ENCODE measurements at places on chromosomes 1 and 21. TPM values are rescaled to one million over a fixed set of nuclear protein-coding genes. Genes with fewer than 3 reads are reported as not detected.

- DNase-seq: no peak
These were observed 452.9 kb upstream of the PRMT6 start for GRCh38 chr1:106603616-106604015.

DNA sequence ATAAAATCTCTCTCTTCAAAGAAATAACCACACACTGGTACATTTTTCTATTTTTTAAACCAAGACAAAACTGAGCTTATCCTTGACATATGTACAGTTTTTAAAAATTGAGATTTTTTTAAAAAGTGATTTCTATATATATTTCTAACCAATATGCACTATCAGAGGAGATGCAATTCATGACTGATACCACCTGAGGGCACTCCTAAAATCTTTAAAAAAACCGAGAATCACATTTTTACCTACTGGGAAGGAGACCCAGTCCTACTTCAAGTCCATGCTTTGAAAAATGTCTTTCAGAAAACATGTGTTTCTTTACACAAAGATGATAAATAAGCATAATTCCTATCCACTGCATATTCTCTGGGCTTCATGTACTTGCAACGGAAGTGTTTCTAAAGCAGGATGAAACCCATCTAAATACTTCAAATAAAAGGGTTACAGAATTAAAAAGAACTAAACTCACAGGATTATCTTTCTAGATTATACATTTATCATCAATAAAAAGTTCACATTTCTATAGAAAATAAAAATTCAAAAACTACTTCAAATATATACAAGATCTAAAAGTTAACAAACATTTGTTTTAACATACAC, 98.6 kb downstream of the ENAH start:
- DNase-seq: no peak

- no peak for DNase-seq
These were observed 45.3 kb downstream of the KCTD3 start for GRCh38 chr1:215612391-215612790.

- no peak for DNase-seq
These were observed 36.4 kb upstream of the HSD17B7 start for GRCh38 chr1:162753998-162754585.

DNA sequence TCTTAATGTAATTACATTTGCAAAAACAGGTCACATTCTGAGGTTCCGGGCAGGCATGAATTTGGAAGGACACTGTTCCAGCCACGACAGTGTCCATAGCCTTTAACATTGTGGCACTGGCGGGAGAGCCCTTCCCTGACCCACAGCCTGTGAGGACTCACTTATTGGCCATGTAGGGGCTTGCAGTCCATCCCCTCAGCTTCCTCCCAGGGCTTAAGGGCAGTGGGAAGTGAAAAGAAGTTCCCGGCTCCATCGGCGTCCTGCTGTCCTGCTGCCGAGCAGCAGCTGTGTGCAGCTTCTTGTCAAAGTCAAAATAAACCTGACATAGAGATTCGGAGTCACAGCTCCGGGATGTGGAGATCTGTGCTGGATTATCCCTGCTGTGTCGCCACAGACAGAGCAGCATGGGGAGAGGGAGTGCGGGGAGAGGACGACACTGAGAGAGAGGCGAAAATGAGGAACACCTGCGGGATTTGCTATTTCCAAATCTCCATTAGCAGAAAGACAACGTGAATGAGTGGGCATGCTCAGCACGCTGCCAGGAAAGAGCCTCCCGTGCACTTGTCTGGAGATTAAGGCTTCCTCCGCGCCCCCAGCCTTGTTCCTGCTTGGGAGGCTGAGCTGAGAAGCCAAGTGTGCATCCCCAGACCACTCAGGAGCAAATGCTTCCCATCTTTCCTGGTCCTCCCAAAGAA, 260.3 kb downstream of the ASTN1 start:
- DNase-seq: no peak

- no peak for DNase-seq
These were observed 143.0 kb downstream of the ELAVL4 start for GRCh38 chr1:50251702-50252101.

GRCh38 chr1:203199816-203200571, 13.5 kb upstream of the CHI3L1 start:
- peak; percentile 58 for DNase-seq

- no peak for DNase-seq
These were observed 96.4 kb downstream of the CAMK2N1 start for GRCh38 chr1:20389571-20389970.

DNA sequence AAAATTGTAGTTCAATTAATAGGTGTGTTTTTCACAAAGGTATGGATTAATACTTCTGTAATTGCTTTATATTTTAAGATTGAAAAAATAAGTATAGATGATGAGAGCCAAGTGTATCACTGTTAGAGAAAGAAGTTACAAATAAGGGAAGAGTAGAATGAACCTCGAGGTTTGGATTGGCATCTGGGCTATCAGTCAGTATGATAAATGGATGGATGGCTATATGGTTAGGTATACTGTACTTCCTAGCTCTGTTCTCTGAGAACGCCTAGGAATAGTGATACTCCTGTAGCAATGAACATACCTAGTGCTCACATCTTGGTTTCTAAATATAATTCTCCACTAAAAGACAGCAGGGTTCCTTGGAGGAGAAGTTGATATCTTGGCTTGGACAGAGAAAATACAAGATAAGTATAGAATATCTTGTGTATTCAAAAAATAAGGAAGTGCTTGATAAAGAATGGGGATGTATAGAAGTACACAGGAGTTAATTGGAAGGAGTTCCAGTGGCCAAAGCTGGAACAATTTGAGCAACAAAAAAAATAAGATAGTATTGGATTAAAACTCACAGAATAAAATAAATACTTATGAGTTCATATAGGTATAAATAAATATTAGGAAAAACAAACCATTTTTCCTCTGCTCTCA, 12.4 kb downstream of the IPO9 start:
- DNase-seq: no peak

GRCh38 chr1:201072922-201073321, 39.3 kb downstream of the CACNA1S start:
- no peak for DNase-seq

- DNase-seq: no peak
These were observed 28.3 kb downstream of the HS2ST1 start for GRCh38 chr1:86942743-86943142.

DNA sequence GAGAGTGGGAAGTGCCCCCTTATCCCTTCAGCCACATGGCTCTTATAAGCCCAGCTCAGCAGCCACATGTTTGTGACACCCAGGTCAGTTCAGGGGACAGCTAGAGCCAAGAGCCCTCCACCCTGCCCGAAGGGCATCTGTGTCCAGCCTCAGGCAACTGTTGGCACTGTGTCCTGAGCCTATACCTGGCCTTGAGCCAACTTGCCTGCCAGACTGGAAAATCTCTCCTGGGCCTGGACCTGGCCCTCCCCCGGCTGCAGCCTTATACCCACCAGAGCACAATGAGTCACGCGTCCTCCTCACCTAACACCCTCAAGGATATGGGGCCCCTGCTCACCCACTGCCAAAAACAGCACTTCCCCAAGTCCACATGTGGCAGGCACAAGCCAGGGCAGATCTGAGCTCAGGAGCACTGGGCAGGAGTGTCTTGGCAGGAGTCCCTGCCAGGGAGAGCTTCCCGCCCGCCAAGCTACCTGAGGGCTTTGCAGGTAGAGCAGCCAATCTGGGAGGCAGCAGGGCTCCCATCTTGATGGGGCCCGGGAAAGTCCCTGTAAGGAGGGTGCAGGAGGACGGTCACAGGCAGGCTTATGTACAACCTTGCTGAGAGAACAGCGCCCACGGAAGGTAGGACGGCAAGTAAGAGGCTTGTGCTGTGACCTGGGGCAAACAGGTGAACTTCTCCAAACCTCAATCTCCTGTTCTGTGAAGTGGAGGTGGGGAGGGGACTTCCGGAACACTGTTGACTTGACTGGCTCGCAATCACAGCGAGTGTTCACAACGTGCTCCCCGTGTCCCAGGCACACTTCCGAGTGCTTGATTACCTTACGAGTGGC, 19.8 kb upstream of the HSPG2 start:
- no peak for DNase-seq

- no peak for DNase-seq
These were observed 153.2 kb downstream of the TGFB2 start for GRCh38 chr1:218498056-218498938.

- DNase-seq: no peak
These were observed 55.8 kb downstream of the VWA5B1 start for GRCh38 chr1:20346433-20346832.

GRCh38 chr1:64675718-64676345, 69.0 kb upstream of the RAVER2 start:
- no peak for DNase-seq

GRCh38 chr1:93446837-93447451, 974 bp upstream of the FNBP1L start:
- DNase-seq: no peak

GRCh38 chr1:37502104-37502503, 12.5 kb downstream of the MEAF6 start:
- no peak for DNase-seq

DNA sequence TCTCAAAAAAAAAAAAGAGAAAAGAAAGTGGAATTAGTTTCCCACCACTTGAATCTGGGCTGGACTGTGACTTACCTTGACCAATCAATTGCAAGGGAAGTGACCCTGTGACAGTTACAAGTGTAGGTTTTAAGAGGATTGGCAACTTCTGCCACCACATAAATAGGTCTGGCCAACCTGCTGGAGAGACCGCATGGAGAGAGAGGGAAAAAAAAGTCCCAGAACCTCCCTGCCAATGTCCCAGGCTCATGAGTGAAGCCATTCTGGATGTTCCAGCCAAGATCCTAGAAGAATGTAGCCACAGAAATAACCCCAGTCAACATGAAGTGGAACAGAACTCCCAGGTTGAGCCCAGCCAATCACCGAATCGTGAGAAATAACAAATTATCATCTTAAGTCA, 11.8 kb upstream of the ZMYM6 start:
- no peak for DNase-seq

GRCh38 chr1:64393790-64394189, 76.1 kb upstream of the CACHD1 start:
- DNase-seq: no peak

- DNase-seq: no peak
These were observed 116.3 kb downstream of the ST6GALNAC3 start for GRCh38 chr1:76190749-76191424.

GRCh38 chr21:16900685-16901084, 612.2 kb upstream of the CXADR start:
- DNase-seq: no peak

Gene LCE6A
- not detected for total RNA-seq

Gene PCSK9
- 8.6 TPM for total RNA-seq

Gene PTAFR
- total RNA-seq: 7.0 TPM

Gene CTH
- total RNA-seq: 5.3 TPM

Gene SLC16A4
- total RNA-seq: 20.5 TPM

Gene CDC7
- total RNA-seq: 3.9 TPM

Gene C1orf53
- total RNA-seq: 1.3 TPM

Gene KLHDC8A
- 17.4 TPM for total RNA-seq

Gene CFAP74
- 0.09 TPM for total RNA-seq

Gene TP73
- total RNA-seq: not detected

Gene TAS1R1
- not detected for total RNA-seq

Gene FOXD2
- total RNA-seq: 12.3 TPM

Gene ETNK2
- total RNA-seq: 13.7 TPM

Gene PROK1
- total RNA-seq: not detected

Gene OR2L13
- 0.36 TPM for total RNA-seq

Gene CALML6
- 0.49 TPM for total RNA-seq

Gene EFCAB7
- 11.1 TPM for total RNA-seq

Gene COL24A1
- total RNA-seq: 6.1 TPM

Gene DIO1
- total RNA-seq: not detected

Gene DMRTA2
- total RNA-seq: not detected

Gene TRIM63
- 0.18 TPM for total RNA-seq

Gene CDA
- total RNA-seq: 4.3 TPM

Gene OR2T33
- total RNA-seq: not detected

Gene CHML
- 12.0 TPM for total RNA-seq

Gene FCRL4
- not detected for total RNA-seq

Gene UBL4B
- total RNA-seq: not detected
